HFFc6 (cell line): ENCODE measurements at places on chromosomes 2 and 18. TPM values are rescaled to one million over a fixed set of nuclear protein-coding genes. Genes with fewer than 3 reads are reported as not detected.
A peak's percentile ranks its signal among the peaks of the same experiment; 100 is the strongest.

- no peak for DNase-seq
Observed at GRCh38 chr2:207151048-207151447, 14.7 kb downstream of the KLF7 start.

- DNase-seq = no peak
Observed at GRCh38 chr2:233795735-233796171, 17.6 kb downstream of the MROH2A start.

GRCh38 chr2:49490710-49491109 lies 336.4 kb upstream of the FSHR start:
- DNase-seq = no peak

DNA sequence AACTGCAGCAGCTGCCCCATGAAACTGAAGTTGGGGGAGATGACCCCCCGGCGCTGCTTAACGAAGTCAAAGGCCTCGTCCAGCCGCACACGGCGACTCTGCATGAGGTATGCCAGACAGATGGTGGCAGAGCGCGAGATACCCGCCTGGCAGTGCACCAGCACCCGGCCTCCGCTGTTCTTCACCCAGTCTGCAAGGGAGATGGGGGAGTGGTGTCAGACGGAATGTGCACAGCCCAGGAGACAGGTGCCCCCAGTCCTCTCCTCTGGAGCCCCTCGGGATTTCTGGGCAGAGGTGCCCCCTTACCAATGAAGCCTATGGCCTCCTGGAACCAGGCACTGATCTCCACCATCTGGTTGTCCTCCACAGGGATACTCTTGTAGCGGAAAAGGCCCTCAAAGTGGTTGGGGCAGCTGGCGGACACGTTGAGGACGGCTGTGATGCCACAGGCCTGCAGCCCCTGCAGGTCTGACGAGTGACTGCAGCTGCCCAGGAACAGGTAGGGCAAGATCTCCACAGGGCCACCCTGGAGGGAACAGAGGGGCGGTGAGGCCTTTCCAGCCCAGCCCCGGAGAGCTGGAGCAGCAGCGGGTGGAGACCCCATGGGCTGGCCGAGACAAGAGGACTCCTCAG lies 1.3 kb downstream of the DUSP2 start:
- DNase-seq = no peak

DNA sequence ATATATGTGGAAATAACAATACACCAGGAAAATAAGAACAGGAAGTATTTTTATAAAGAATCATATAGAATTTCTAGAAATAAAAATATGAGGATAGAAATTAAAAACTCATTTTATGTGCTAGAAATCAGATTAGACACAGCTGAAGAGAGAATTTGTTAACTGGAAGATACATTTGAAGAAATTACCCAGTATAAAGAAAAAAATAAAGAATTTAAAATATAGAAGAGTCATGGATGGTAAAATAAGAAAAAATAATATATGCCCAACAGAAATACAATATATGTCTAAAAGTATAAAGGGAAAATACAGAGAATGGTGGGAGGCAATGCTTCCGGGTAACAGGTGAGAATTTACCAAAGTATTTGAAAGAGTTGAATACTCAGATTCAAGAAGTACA lies 539.9 kb downstream of the NR4A2 start:
- no peak for DNase-seq

DNA sequence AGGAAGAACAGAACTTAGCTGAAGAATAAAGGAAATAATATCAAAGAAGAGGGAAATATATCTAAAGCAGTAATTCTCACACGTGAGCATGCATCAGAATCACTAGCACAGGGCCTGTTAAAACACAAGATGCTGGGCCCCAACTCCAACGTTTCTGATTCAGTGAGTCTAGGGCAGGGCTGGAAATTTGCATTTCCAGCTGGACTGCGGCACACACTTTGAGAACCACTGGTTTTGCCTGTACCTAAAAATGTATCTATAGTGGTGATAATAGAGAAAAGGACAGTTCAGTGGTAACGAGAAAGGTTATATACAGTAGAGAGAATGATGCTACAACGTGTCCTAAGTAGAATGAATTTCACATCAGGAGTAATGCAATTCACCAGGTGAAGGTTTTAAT lies 11.2 kb downstream of the REV1 start:
- no peak for DNase-seq

- peak; percentile 28 for DNase-seq
Observed at GRCh38 chr2:186950694-186951093, 101.7 kb upstream of the ZSWIM2 start.

DNA sequence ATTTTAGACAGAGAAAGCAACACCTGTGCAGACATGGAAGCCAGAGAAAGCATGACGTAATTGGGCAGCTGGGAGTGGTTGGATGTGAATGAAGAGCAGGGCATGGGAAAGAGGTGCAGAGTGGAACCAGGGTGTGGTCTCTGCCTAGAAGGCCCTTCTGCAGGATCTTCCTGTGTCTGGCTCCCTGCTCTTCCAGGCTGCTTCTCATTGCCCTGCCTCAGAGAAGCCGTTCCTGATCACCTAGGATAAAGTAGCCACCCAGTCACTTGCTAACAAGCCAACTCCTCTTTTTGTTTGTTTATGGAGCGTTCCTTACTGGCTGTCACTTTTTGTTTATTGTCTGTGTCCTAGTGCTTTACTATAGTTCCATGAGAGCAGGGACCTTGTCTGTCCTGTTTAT lies 28.5 kb downstream of the GALNT1 start:
- DNase-seq = no peak

DNA sequence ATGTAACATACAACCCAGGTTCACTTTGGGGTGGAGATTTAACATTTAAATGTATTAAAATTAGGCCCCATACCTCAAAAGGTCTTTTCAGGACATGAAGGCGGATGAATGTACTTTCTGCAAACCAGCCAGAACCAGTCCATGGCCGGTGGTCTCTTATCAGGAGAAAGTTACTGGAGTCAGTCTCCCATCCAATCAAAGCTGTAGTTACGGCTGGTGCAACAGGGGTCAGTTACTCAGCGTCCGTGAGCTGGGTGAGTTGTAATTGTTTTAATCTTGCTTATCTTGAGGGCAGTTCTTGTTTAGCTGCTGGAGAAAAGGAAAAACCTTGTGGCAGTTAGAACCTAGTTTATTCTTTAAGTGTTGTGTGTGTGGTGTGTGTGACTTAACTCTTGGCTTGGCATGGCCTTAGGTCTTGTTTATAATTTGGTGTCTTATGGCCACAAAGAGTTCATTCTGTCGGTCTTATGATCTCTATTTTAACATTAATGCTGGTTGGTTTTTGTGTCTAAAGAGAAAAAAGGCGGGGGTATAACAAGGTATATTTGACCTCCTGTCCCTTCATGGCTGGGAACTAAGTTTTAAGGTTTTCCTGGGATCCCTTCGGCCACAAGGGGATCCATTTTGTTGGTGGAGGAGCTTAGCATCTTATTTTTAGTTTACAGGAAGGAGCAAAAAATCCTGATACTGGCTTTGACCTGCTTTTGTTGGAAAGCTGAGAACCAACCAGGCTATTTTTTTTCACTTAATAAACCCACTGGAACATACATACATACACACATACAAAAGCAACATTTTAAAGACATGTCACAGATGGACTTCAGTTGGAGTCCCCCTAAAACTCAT lies 143.5 kb upstream of the NCK2 start:
- no peak for DNase-seq

DNA sequence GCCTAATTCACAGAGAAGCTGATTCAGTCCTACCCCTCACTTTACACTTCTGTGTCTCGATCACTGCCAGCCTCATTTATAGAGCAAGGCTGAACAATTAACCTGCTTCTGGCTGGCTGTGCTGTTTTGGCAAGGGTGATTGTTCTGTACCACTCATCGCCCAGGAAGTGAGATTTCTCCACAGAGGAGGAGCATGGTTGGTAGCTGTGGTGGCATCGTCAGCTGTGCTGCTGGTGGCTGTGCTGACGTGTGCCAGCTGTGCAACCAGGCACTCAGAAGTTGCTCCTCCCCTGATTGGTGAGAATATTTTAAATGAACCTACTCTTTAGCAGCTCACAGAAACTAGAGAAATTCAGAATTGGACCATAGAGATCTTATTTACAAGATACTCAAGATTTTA lies 158.3 kb downstream of the EML6 start:
- DNase-seq = no peak

- DNase-seq = no peak
Observed at GRCh38 chr18:70292628-70293027, 3.8 kb downstream of the SOCS6 start.

GRCh38 chr2:164725542-164725941 lies 104.3 kb upstream of the GRB14 start:
- no peak for DNase-seq

- DNase-seq = no peak
Observed at GRCh38 chr2:239951129-239951734, 73.9 kb downstream of the NDUFA10 start.

GRCh38 chr2:196914867-196915460 lies 11.5 kb downstream of the PGAP1 start:
- no peak for DNase-seq

DNA sequence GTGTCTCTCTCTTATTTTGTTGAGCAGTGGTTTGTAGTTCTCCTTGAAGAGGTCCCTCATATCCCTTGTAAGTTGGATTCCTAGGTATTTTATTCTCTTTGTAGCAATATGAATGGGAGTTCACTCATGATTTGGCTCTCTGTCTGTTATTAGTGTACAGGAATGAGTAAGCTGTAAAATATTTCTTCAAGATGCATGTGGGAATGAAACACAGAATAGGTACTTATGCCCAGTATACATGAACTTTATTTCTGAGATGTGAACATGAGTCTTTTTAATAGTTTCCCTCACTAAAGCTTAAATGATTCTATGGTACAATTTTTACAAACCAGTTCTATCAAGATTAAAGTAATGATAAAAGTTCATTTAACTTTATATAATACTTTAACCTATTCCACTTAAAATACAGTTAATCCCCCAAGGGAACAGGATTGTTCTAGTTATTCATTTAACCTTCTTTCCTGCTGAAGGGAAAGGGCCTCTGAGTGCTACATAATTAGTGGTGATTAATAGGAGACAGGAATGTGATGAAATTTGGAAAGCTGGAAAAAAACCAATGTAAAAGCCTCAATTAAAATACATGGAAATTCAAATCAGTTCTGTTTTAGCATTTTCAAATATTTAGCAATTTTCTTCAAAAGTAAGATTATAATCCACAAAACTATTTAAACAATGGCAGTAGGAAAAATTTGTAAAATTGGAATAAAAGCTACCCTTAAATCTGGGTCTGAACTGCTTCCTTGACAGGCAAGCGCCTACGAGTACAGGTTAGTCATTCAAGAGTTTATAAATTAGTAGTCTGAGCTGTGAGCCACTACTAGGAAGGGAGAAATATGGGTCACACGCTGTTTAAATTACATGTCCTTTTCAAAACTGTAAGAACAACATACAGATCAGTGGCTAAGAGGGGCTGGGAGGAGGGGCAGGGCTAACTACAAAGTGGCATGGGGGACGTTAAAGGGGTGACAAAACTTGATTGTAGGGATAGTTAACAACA lies 28.9 kb downstream of the SPIRE1 start:
- DNase-seq = peak; percentile 69

GRCh38 chr2:102950371-102950946 lies 188.6 kb downstream of the TMEM182 start:
- DNase-seq = no peak

- DNase-seq = no peak
Observed at GRCh38 chr18:74832999-74833398, 235.3 kb downstream of the ZNF407 start.

GRCh38 chr2:181517685-181518301 lies 60.6 kb downstream of the ITGA4 start:
- no peak for DNase-seq

DNA sequence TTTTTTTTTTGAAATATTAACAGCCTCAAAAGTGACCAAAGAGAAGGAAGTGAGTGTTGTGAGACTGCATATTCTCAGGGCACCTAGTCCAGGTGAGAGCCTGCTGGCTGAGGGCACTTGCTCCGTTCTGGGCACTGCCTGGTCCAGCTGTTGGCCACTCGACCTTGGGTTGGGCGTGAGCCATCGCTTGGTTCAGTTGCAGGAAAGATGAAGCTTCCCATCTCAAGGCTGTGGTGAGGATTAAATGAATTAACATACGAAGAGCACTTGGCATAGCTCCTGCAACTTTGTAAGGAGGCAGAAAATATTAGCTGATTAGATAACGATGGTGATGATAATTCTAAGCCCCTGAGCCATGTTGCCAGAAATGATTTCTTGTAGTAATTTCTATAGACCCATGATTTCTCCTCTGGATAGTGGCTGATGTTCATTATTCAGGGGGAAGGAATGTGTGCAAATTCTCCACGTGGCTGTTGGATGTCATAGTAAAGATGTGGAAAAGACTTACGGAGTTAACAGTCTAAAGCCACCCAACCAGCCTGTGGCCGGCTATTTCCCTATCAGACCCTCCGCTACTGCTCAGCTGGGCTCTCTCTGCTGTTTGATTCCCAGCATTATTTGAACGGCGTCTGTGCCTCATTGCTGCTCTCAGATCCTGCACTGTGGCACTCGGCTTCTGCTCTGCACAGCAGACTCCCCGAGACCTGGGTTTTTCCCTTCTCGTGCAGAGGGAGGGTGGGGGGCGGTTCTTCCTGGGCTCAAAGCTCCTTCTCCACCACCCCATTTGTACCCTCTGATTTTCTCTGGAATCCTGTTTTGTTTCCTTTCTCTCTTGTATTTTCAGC lies 221.1 kb downstream of the GALR1 start:
- DNase-seq = no peak

DNA sequence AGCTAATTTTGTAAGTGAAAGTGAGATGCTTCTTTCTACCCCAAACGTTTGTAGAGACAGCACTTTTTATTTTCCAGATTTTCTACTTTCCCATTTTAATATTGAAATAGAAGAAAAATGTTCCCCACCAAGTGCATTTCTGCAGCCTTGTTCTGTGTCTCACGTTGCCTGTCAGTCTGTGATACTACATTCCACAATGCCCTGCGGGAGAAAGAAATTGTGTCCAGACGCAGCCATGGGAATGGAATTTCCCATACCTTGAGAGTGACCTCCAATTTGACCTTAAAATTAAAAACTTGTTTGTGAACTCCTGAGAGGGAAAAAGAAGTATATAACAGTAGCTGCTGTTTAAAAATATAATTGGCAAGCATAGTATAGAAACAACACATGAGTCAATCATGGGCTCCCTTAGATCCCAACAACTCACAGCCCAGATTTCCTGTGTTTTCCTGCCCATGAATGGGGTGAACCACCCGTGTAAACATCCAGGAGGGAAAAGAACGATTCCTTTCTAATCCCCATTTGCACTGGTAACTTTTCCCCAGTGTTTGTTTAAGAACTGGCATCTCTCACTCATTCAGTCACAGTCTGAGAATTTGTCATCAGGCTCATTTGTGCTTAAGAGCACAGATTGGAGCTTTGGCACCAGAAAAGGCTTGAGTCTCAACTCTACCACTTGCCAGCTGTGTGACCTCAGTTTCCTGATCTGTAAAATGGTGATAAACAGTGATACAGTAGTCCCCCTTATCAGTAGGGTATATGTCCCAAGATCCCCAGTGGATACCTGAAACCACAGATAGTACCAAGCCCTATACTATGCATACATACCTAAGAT lies 166.1 kb upstream of the ZNF521 start:
- DNase-seq = no peak

GRCh38 chr18:30150586-30151250 lies 891.8 kb downstream of the DSC3 start:
- DNase-seq = no peak

The DCDC2C gene
- total RNA-seq = not detected in 3 replicates

The SCYGR1 gene
- not detected in 3 replicates for total RNA-seq

The EN1 gene
- total RNA-seq = not detected in 3 replicates

The BCL11A gene
- total RNA-seq = 1.4 and 2.5 TPM in 2 replicates

The CCDC68 gene
- total RNA-seq = 0.07 to 0.41 TPM (median 0.36 TPM) in 3 replicates

The TM4SF20 gene
- 0.12 to 0.34 TPM (median 0.32 TPM) in 3 replicates for total RNA-seq

The CREG2 gene
- not detected in 3 replicates for total RNA-seq

The SMARCAL1 gene
- 25.6 and 28.8 TPM in 2 replicates for total RNA-seq

The COL5A2 gene
- total RNA-seq = 293 to 411 TPM (median 398 TPM) in 3 replicates

The GNLY gene
- not detected in 3 replicates for total RNA-seq

The KCNS3 gene
- 1.2 to 1.3 TPM (median 1.3 TPM) in 3 replicates for total RNA-seq

The PNKD gene
- total RNA-seq = 52.1 to 64.9 TPM (median 58.5 TPM) in 3 replicates

The SERPINB10 gene
- 1.4 to 6.0 TPM (median 3.6 TPM) in 3 replicates for total RNA-seq
